ENCODE measurements at places on chromosomes 1 and 21. TPM values are rescaled to one million over a fixed set of nuclear protein-coding genes. Genes with fewer than 3 reads are reported as not detected.

Gene DDAH1
- 30.5 TPM for total RNA-seq

Gene FALEC
- total RNA-seq, result not detected

Gene CD53
- 60.9 TPM for total RNA-seq

DNA sequence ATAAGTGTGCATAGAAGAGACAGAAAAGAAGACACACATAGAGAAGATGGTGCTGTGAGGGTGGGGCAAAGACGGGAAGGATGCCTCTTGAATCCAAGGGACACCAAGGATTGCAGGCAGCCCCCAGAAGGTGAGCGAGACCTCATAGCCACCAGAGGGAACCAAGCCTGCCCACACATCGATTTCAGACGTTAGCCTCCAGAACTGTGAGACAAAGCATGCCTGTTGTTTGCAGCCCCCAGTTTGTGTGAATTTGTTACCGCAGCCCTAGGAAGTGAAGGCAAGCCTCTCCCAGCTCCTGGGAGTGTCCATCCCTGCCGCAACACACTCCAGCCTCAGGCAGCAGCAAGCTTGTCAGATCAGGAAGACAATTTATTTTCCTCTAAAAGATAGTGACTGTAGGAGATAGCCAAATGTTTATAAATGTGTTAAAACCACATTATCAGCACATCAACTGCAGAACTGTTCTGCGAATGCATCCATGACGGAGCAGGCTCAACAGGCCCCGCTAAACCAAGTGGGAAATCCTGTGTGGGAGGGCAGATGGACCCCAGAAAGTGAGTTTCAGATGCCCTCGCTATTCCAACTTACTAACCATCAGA, 543.3 kb downstream of the MATN1 start:
- no peak overlapping the region for H3K27ac ChIP-seq
- H3K36me3 ChIP-seq, result no peaks in the 10 kb centered on the region
- H3K4me3 ChIP-seq, result no peak overlapping the region
- H3K4me1 ChIP-seq, result no peaks in the 10 kb centered on the region

GRCh38 chr1:236608930-236609726, 4.8 kb upstream of the HEATR1 start:
- no peaks in the 10 kb centered on the region for H3K4me1 ChIP-seq
- H3K4me3 ChIP-seq, result no peak overlapping the region
- no peak overlapping the region for H3K27ac ChIP-seq
- H3K36me3 ChIP-seq, result no peaks in the 10 kb centered on the region
- no peak for DNase-seq

GRCh38 chr1:147890177-147890790, 12.3 kb upstream of the GJA8 start:
- no peaks in the 10 kb centered on the region for H3K27me3 ChIP-seq
- H3K36me3 ChIP-seq, result no peaks in the 10 kb centered on the region
- no peak overlapping the region for H3K4me3 ChIP-seq
- no peak for DNase-seq
- H3K27ac ChIP-seq, result no peak overlapping the region

DNA sequence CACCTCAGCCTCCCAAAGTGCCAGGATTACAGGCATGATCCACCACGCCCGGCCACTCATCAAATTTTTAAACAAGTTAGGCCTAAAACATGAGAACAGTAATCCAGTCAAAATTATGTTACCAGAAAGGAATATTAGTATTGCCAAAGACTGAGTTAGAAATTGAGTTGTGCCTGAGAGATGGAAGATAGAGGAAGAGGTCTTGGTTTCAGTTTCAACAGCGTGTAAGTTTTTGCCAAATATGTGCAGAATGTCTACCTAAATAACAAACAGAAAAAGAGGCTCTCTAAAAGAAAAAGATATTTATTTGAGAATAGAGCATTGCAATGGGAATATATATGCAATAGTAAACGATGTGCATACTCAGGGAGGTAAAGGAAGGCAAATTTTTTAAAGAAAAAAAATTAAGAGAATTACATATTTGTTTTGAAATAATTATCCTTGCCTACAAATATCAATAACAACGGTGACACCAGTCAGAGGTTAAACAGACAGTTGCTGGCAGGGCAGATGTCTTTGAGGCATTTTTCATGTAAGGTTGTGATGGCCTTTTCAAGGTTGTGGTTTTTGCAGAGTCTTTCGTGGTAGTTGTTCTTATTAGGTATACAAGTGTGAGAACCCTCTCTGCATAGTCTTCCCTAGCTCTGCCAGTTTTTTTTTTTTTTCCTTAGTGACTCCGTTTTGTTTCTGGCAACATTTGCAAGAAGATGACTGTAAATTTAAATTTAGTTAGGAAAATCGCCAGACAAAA, 2.2 kb upstream of the CD1B start:
- H3K4me1 ChIP-seq, result no peaks in the 10 kb centered on the region
- no peak overlapping the region for H3K27ac ChIP-seq

Gene NBPF10
- total RNA-seq, result 4.2 TPM

DNA sequence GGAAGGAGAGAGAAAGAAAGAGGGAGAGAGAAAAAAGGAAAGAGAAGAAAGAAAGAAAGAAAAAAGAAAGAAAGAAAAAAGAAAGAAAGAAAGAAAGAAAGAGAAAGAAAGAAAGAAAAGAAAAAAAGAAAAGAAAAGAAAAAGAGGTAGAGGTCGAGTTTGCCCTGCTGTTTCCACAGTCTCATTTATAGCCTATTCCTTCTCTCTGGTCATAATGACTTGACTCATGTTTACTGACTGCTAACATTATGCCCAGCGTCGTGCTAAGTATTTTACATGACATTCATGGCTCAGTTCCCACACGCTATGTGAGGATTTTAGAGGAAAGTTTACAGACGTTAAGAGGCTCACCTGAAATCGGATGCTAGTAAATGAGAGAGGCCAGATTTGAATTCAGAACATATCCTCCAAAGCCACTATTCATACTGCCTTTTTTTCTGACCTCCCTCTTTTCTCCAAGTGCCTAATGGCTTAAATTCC, 263.0 kb downstream of the TNR start:
- H3K4me1 ChIP-seq, result no peaks in the 10 kb centered on the region
- H3K27me3 ChIP-seq, result no peaks in the 10 kb centered on the region
- H3K36me3 ChIP-seq, result no peaks in the 10 kb centered on the region
- DNase-seq, result no peak
- H3K4me3 ChIP-seq, result no peak overlapping the region
- H3K27ac ChIP-seq, result no peak overlapping the region

GRCh38 chr1:19682257-19682656, 17.6 kb downstream of the HTR6 start:
- no peaks in the 10 kb centered on the region for H3K27me3 ChIP-seq
- no peak overlapping the region for H3K4me3 ChIP-seq
- no peak overlapping the region for H3K27ac ChIP-seq
- no peak for DNase-seq
- peaks cover 32% of the 10 kb centered on the region for H3K36me3 ChIP-seq

GRCh38 chr21:45127937-45128336, 53.6 kb downstream of the ADARB1 start:
- H3K36me3 ChIP-seq, result no peaks in the 10 kb centered on the region
- H3K4me1 ChIP-seq, result peaks cover 39% of the 10 kb centered on the region
- H3K27me3 ChIP-seq, result no peaks in the 10 kb centered on the region
- peak overlapping the region; percentile 81 for H3K27ac ChIP-seq
- DNase-seq, result no peak

Gene KCNA10
- total RNA-seq, result not detected

Gene RGS1
- total RNA-seq, result 54.0 TPM

- peaks cover 35% of the 10 kb centered on the region for H3K4me1 ChIP-seq
- no peaks in the 10 kb centered on the region for H3K27me3 ChIP-seq
- DNase-seq, result no peak
- H3K27ac ChIP-seq, result no peak overlapping the region
- peaks cover 27% of the 10 kb centered on the region for H3K36me3 ChIP-seq
These were observed 10.9 kb downstream of the ADAMTS1 start for GRCh38 chr21:26834181-26834905.

DNA sequence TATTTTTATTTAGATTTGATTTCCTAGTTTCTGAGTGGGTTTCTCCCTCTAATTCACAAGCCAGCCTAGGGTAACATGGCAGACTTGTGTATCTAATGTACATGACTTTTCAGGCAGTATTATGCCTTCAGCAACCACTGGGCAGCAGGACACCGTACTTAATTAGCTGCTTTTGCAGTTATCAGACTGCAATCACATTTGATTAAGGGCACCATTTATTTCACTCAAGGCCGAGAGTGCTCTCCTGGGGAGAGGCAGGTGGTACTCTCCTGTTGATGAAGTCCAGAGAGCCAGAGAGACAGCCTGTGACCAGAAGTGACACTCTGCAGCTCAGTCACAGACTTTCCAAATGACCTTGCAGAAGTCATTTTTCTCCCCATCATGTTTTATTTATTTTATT, 18.7 kb downstream of the CYYR1 start:
- no peaks in the 10 kb centered on the region for H3K4me1 ChIP-seq
- no peak for DNase-seq
- no peaks in the 10 kb centered on the region for H3K27me3 ChIP-seq
- H3K36me3 ChIP-seq, result no peaks in the 10 kb centered on the region
- no peak overlapping the region for H3K4me3 ChIP-seq
- H3K27ac ChIP-seq, result no peak overlapping the region

GRCh38 chr1:193104502-193104906, 710 bp downstream of the GLRX2 start:
- DNase-seq, result no peak
- peak overlapping the region; percentile 93 for H3K27ac ChIP-seq
- H3K4me1 ChIP-seq, result peaks cover 10% of the 10 kb centered on the region

DNA sequence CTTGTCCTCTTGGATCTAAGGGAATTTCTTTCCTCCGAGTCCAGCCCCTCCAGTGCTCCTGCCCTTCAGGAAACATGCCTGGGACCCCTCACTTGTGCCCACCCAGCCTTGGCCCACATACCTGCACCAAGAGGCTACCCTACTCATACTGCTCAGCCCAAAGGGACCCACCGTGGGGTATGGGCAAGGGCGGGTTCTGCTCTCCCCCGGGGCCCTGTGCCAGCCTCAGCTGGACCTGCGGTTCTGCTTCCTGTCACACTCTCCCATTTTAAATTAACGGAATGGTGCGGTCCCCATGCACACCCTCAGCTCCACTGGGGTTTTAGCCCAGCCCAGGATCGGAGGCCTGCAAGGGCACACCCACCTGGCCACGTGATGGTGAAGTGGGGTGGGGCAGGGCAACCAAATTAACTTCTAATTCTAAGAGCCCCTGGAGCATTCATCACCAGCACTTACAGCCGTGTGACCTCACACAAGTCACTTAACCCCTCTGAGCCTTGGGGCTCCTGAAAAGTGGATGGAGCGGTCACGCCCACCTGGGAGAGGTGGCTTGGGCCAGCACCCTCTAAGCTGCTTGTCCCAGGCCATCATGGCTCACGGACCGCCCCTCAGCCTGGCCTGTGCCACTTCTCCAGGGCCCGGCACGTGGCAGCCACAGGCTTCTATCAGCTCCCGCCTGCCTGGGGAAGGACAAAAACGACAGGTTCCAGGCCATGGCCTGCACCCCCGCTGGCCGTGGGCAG, 28.3 kb downstream of the TP73 start:
- no peaks in the 10 kb centered on the region for H3K27me3 ChIP-seq
- no peaks in the 10 kb centered on the region for H3K36me3 ChIP-seq
- H3K4me1 ChIP-seq, result no peaks in the 10 kb centered on the region
- H3K4me3 ChIP-seq, result no peak overlapping the region
- no peak for DNase-seq

DNA sequence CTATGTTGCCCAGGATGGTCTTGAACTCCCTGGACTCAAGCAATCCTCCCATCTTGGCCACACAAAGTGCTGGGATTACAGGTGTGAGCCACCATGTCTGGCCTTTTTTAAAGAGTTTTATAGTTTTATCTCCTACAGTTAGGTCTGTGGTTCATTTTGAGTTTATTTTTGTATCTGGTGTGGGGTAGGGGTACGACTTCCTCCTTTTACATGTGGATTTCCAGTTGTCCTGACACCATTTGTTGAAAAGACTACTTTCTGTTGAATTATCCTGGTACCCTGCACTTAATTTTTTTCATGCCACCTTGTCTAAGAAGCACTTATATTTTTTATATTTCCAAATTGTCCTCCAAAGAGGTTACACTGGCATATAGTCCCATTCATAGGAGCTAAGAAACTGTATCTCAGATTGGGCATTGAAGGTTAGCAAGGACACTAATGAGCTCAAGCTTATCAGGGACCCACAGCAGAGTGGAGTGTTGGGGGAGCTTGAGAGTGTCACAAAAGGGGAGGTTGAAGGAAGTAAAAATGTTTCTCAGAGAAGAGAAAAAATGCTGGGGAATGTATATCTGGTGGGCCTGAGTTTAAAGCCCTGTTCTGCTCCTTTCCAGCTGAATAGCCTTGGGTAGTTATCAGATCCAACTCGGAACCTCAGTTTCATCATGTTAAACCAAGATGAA, 23.4 kb upstream of the MEF2D start:
- no peaks in the 10 kb centered on the region for H3K4me1 ChIP-seq
- H3K4me3 ChIP-seq, result no peak overlapping the region
- no peaks in the 10 kb centered on the region for H3K36me3 ChIP-seq
- DNase-seq, result no peak

DNA sequence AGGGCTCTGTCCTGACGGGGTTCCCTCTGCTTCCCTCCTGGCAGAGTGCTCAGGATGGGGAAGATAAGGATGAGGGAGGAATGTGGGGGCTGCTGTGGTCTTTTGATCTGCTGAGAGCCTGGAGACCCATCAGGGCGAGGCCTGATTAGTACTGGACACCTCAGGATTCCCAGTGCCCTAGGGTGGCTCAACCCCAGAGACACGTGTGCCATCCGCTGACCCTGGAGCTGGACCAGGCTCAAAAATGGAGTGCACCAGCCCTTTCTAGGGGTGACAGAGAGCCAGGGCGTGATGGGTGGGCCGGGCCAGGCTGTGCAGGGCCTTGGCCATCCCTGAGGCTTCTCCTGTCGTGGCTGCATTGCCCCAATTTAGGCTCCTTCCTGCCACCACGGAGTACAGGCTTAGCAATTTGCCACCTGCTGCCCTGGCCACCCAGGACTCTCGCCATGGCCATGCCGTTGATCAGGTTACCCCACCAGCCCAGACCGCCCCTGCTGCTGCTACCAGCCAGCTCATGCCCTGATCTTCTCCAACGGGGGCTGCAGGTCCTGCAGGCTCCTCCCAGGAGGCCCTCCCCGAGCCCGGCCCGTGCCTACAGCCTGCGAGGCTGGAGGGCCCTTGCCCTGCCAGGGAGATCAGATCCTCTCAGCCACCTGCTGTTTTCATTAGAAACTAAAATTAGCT, 9.5 kb downstream of the WNT4 start:
- H3K36me3 ChIP-seq, result no peaks in the 10 kb centered on the region
- no peak for DNase-seq
- H3K27me3 ChIP-seq, result no peaks in the 10 kb centered on the region
- H3K27ac ChIP-seq, result no peak overlapping the region
- no peak overlapping the region for H3K4me3 ChIP-seq

DNA sequence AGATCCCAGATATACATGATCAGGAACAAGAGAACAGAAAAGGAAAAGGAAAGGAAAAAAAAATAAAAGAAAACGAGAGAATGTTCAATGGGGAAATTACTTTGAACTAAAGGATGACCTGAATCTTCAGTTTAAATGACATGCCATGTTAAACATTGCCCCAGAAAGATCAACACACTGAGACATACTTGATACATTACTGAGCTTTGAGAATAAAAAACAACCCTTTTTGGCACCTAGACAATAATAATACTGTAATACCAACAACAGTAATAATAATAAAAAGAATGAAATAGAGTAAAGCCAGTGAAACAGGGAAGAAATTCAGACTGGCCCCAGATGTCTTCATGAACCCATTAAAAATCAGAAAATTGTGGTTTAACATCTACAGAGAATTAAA, 44.8 kb downstream of the CLIC6 start:
- no peaks in the 10 kb centered on the region for H3K4me1 ChIP-seq
- no peaks in the 10 kb centered on the region for H3K36me3 ChIP-seq
- DNase-seq, result no peak
- H3K4me3 ChIP-seq, result no peak overlapping the region

Gene ETV3L
- total RNA-seq, result not detected

- DNase-seq, result no peak
- no peak overlapping the region for H3K4me3 ChIP-seq
- H3K4me1 ChIP-seq, result no peaks in the 10 kb centered on the region
- H3K27me3 ChIP-seq, result no peaks in the 10 kb centered on the region
These were observed 150.6 kb downstream of the RWDD3 start for GRCh38 chr1:95384567-95384966.

All from thoracic aorta (tissue), 2 donors.